ENCODE measurements at places on chromosomes 4 and X.
A peak's percentile ranks its signal among the peaks of the same experiment; 100 is the strongest.

GRCh38 chr4:10949039-10949733 lies 264.6 kb upstream of the CLNK start:
- no peak for DNase-seq

DNA sequence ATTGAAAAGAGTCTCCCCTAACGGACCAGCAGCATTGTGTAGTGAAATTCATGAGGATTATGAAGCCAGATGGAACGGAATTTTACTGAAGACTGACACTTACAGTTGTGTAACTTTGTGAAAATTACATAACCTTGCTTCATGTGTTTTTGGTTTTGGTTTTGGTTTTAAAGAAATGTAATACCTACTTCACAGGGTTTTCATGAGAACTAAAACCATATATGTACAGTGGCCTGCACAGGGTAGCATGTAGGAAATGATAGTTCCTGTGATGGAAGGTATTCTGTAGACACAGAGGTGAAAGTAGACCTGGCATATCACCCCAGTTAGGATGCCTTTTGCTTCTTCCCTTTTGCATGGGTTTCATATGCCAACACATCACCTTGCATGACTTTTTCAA lies 247.0 kb downstream of the BANK1 start:
- no peak for DNase-seq

GRCh38 chr4:152351080-152351479 lies 184.8 kb downstream of the FBXW7 start:
- DNase-seq = no peak

GRCh38 chrX:78687586-78687985 lies 28.5 kb upstream of the RTL3 start:
- DNase-seq = peak; percentile 18

GRCh38 chr4:140239311-140239710 lies 85.3 kb upstream of the MAML3 start:
- DNase-seq = no peak

DNA sequence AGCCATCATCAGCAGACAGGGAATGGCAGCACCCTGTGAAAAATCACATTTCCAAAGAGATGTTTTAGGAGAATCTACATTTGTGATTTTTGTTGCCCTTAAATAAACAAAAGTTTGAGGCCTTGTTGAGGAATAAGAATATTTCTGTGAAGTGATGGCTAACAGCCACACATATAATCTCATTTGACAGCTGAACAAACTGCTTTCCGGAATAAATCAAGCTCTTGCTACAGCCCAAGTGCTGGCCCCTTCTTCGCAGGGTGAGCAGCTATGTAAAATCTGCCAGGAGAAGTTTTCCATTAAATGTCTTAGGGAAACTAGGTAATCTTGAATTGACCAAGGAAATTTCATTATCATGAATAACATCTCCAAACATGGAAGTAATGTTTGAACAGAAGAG lies 106.4 kb upstream of the GPM6B start:
- no peak for DNase-seq

DNA sequence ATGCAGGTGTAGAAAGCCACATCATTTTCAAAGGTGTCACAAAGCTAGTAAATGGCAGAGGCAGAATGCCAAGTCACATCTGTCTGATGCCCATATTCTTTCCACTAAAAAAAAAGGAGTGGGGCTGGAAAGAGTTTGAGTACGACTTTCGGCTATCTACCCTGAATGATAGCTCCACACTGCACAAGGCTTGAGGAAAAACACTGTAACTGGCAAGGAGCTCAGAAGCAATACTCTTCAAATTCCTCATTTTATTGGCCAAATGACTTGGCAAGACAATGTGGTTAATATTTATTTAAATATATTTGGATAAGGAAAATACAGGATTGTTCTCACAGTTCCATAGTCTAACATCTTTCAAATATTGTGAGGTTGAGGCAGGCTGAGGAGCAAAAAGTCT lies 5.4 kb upstream of the ADH1C start:
- no peak for DNase-seq
